ENCODE measurements at places on chromosomes 11 and 22.

DNA sequence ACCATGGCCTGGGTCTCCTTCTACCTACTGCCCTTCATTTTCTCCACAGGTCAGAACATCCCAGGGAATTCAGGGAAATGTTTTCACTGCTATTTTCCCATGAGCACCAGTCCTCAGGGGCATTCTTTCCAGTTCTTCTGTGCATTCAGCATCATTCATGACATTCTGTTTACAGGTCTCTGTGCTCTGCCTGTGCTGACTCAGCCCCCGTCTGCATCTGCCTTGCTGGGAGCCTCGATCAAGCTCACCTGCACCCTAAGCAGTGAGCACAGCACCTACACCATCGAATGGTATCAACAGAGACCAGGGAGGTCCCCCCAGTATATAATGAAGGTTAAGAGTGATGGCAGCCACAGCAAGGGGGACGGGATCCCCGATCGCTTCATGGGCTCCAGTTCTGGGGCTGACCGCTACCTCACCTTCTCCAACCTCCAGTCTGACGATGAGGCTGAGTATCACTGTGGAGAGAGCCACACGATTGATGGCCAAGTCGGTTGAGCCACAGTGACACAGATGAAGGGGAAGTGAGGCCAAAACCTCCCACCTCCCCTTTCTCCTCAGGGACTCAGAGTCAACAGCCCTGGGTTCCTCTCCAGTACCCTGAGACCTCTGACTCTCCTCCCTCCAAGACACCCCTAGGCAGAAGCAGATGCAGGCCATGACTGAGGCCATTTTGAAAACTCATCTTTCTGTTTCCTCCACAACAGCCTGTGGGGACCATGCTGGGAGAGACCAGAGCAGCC lies 15.9 kb upstream of the IGLL5 start:
- no peak for DNase-seq

- DNase-seq: no peak
Observed at GRCh38 chr11:8833568-8834315, 77.2 kb upstream of the AKIP1 start.

DNA sequence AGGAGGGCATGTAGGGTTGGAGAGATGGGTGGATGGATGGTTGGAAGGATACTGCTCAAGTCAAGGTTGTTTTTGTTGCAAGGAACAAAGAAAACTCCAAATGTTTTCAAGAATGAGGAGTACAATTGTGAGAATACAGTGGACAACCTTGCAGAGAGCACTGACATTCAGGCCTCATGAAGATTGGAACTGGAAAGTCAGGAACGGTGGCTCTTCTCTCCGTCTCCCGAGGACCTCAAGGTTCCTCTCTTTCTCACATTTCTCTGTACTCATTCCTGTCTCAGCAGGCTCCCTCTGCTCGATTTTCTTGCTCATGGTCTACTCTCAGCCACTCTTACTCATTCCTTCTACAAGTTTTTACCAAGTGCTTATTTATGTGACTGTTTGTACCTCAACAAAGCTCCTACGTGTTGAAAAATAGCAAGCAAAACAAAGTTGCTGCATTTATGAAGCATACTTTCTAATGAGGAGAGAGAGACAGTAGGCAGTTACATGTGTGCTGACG lies 97.6 kb downstream of the SWAP70 start:
- DNase-seq: no peak

DNA sequence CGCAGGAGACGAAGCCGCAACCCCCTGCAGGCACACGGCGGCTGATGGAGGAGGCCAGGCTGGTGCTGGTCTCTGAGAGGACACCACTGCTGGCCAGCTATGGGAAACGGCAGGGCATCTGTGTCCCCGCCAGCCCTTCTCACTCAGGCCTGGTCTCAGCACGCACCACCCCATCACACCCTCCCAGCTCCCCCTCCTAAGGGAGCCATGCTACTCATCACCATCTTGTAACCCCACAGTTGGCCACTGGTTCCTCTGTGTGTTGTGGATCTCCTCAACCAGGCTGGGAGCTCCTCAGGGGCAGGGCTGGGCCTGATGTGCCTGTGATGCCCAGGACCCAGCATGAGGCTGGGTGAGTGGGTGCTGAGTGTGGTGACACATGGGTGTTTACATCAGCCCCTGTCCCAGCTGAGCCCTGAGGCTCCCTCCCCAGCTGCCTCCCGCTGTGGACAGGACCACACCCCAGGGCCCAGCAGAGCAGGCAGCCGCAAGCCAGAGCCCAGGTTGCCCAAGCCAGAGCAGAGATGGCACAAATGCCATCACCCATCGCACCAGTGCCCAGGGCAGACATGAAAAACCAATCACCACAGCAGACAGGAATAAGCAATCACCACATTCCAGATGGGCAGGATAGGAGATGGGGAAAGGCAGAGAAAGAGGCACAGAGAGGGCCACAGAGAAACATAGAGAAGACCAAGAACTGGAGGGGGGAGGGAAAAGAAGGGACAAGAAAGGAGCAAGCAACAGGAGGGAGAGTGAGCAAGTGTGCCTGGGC lies 8.2 kb downstream of the ARVCF start:
- no peak for DNase-seq

All from stimulated activated CD8-positive, alpha-beta memory T cell treated with anti-CD3 and anti-CD28 coated beads, Interleukin-4, amount 100 ng/mL, for 4 hours (primary cell).